ENCODE measurements at places on chromosomes 13 and 19.
A peak's percentile ranks its signal among the peaks of the same experiment; 100 is the strongest.

- DNase-seq = peak; percentile 55
Measured at GRCh38 chr13:28584873-28585381, 74.0 kb upstream of the POMP start.

GRCh38 chr13:44848920-44849676 is 140.2 kb downstream of the NUFIP1 start:
- DNase-seq = peak; percentile 16

- DNase-seq = no peak
Measured at GRCh38 chr19:18865106-18865972, 30.6 kb downstream of the CERS1 start.

- DNase-seq = no peak
Measured at GRCh38 chr13:113497217-113497616, 6.7 kb upstream of the DCUN1D2 start.

DNA sequence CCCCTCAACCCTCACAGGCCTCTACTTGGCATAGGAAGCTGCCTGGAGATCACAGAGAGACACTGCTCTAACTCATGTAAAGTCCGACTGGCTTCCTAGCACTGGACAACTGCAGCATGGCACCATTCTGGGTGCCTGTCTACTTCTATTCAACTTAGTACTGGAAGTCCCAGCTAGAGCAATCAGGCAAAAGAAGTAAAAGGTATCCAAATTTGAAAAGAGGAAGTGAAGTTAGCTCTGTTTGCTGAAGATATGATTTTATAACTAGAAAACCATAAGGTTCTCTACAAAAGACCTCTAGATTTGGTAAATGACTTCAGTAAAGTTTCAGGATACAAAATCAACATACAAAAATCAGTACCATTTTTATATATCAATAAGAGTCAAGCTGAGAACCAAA is 1017.6 kb downstream of the PCDH9 start:
- no peak for DNase-seq

DNA sequence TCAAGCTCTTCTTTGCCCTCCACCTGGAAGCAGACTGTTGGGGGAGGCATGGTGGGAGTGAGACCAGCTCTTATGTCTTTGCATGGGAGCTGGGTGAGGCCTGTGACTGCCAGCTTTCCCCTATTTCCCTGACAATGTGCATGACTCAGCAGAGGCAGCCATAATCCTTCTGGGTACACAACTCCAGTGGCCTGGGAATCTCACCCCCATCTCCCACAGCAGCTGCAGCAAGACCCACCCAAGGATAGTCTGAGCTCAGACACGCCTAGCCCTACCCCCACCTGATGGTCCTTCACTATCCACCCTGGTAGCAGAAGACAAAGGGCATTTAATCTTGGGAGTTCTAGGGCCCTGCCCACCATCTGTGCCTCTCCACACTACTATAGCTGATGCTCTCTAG is 41.4 kb upstream of the FGF14 start:
- DNase-seq = no peak

DNA sequence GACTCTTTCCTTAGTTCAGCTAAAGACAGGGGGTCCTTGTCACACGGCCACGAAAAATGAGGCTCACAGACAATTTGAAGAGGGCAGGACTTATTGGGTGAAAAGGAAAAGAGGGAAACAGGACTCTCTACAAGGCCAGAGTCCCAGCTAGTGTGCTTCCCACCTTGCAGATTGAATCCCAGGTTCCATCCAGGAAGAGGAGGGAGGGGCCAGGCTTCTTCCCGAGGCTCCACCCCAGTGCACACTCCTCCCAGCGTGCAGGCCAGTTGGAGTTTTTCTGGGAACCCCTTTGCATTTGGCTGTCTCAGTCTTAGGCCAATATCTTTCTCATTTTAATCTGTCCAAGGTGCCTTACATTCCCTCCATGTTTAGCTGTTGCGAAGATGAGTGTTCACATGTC is 106.8 kb downstream of the DNAJC3 start:
- DNase-seq = no peak
